ENCODE measurements at places on chromosomes 2 and 18.

- DNase-seq = no peak
Measured at GRCh38 chr2:65536596-65536995, 104.2 kb upstream of the SPRED2 start.

DNA sequence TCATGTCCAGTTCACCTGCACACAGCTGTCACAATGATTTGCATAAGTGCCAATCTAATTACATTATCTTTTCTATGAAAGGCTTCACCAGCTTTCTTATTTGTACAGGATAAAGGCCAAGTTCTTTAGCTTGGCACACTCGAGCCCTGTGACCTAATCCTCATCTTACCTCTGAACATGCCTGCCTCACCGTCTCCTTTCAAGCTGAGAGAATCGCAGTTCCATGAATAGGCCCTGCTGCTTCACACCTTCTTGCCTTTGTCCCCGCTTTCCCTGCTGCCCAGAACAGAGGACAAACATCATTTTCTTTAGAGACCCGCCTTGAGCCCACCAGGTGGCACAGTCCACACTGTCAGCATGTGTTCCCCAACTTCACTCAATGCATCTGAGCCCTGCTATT lies 1094.7 kb downstream of the BCL11A start:
- DNase-seq = no peak

DNA sequence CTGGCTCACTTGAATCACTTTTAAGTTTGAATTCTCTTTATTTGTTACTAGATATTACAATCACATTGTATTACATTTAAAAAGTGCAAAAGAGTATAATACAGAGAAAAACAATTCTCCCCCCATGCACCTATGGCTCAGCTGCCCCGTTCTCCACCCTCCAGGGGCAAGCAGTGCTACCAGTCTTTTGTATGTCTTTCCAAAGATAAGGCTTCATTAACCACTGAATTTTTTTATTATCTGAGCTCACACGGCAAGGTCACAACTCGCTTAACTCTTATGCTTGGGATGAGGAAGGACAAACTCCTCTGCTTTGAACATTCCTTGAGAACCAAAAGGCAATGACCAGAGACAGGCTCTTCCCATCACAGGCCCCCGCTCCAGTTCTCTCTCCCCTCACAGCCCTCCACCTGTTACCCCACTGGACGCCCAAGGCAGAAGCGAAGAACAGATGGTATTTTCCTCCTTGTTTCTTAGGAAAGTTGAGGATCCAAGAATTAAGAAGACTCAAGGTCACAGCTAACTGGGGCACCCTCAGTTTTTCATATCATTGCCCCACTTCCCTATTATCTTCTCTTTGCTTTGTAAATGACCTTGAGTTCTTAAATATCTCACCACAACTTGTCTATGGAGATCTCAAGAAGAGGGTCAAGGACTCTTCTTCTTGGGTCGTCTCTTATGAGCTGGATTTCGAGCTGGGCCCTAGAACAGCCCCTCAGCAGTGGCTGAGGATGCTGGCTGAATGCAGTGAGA lies 30.1 kb downstream of the SH2D6 start:
- DNase-seq = no peak

- no peak for DNase-seq
Measured at GRCh38 chr2:202290316-202290715, 24.8 kb downstream of the NOP58 start.

DNA sequence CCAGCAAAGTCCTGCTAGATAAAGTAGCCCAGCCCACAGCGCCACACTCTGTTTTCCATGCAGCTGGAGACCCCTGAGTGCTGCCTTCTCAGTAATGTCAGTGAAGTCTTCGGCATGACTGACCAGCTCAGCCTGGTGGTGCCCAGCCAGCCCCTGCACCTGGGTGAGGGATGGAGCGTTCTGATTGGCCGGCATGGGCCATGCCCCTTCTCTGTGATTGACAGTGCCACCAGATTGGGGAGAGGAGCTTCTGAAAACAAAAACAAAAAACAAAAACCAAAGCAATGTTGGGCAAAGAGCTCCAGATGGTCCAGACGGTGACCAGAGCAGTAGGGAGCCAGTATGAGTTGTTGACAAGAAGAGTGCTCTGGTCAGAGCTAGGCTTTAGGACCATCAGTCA lies 122.6 kb downstream of the DYSF start:
- no peak for DNase-seq

GRCh38 chr2:112160283-112161250 lies 22.4 kb downstream of the FBLN7 start:
- DNase-seq = no peak

All from breast epithelium (tissue), 4 donors.